ENCODE measurements at places on chromosomes 12 and 14.

DNA sequence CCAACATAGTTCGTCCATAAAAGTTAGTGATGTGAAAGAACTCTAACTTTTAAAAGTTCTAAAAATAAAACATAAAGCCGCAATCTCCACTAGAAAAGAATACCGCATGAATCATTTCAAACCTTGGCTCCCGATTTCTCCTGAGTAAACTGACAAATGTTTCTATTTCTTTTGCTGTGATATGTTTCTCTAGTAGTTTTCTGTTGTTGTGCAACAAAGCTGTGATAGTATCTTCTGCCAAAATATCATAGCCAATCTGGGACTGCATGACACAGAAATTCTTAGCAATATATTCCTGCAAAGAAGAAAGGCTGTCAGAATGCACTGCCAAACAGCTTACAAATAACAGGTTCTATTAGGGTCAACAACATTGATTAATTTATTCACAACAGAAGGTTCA, 174.0 kb downstream of the ITPR2 start:
- DNase-seq, result no peak

DNA sequence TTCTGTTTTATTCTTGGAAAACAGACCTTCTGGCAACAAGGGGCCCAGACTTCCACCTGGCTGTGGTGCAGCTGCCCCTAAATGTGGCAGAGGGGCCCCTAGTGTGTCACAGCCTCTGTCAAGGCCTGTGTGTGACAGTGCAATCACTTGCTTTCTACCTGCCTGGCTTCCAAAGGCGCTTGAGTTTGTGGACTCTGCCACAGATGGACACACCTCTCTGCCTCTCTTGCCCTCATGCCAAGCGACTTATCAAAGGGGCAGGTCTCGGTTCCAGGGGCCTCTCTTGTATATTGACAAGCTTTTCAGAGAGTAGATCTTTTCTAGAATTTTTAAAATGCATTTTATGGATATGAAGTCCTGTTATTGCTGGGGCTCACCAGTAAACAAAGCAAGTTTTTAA, 217.2 kb downstream of the SLC15A4 start:
- no peak for DNase-seq

- no peak for DNase-seq
Observed at GRCh38 chr12:76998386-76998785, 67.0 kb downstream of the E2F7 start.

GRCh38 chr12:75526655-75527511, 15.5 kb upstream of the KRR1 start:
- no peak for DNase-seq

GRCh38 chr12:72296389-72296788, 24.2 kb downstream of the TRHDE start:
- DNase-seq, result no peak

- DNase-seq, result no peak
Observed at GRCh38 chr14:25698111-25698510, 648.2 kb upstream of the STXBP6 start.

Measured in GM12864 (cell line).